ENCODE measurements at places on chromosomes 4 and X.

DNA sequence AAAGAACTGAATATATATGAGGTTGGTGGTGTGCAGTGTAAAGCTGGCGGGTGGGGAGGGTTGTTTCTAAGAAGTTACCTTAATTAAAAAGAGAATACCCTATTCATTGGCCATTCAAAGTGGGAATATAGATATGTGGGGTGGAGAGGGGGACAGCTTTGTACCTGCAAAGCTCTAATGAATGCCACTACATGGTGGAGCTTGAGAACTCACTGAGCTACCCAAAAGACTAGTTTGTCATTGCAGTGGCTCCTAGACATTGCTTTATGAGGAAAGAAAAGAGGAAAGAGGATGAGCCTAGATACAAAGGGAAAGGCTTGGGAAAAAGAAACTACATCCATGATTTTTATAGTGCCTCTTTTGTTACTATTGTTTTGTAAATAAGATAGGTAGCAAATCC lies 209.9 kb upstream of the SPRY1 start:
- no peak for DNase-seq

DNA sequence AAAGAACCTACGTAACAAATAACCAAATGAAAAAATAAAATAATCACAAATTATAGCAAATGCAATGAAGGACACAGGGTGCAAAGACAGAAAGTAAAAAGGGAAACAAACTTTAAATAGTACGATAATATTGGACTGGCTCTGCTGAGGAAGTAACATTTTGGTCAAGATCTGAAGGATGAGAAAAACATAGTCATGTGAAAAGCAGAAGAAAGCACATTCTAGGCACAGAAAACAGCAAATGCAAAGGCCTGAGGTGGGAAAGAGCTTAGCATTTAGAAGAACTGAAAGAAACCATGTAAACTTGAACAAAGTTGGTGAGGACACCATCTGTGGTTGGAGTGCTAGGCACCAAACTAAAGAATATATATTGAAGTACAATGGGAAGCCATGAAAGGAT lies 111.2 kb downstream of the PPP3CA start:
- DNase-seq, result no peak

- DNase-seq, result no peak
Observed at GRCh38 chr4:154314248-154314647, 177.4 kb downstream of the DCHS2 start.

GRCh38 chr4:3471886-3472285 lies 8.8 kb downstream of the DOK7 start:
- DNase-seq, result no peak

DNA sequence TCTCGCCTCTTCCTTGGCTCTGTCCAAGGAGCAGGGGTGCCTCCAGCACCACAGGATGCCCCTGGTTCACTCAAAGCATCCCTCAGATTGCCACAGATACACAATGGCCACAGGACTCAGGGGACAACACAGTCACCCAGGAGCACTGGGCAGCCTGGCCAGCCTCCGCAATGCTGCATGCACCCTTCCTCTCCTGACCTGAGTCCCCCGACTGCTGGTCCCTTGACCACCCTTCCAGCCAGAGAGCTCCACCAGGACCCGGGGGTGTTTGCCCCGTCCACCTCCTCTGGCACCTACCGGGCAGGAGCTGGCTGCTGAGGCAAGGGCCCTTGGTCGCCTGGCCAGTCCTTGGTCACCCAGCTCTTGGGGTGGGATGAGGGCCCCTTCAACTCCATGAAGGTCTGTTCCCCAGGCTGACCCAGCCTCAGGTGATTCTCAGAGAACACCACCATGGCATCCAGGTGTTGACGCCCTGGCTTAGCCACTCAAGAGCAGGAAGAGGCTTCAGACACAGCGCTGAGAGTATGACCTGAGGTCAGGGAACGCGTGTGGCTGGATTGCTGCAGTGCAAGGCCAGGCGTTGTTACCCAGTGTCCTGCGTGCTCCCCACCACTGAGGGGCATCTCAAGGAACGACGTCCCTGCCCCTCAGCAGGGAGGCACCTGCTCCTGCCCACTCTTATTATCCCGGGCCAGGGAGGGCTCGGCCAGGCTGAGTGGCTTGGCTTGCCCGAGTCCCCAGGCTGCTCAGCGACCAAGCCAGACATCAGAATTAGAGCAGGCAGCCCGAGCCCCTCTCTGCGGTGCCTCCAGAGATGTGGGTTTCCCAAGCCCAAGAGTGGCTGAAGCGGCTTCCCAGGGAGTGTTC lies 10.2 kb downstream of the ADRA2C start:
- DNase-seq, result no peak

DNA sequence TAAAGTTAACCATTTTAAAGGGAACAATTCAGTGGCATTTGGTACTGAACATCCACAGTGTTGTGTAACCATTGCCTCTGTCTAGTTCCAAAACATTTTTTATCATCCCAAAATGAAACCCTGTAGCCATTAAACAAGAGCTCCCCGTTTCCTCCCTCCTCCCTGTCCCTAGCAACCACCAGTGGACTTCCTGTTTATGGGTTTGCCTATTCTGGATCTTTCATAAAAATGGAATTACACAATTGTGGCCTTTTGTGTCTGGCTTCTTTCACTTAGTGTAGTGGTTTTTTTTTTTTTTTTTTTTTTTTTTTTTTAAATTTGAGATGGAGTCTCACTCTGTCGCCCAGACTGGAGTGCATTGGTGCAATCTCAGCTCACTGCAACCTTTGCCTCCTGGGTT lies 11.6 kb downstream of the RBMX2 start:
- no peak for DNase-seq

GRCh38 chrX:129586446-129586845 lies 46.4 kb downstream of the OCRL start:
- no peak for DNase-seq

DNA sequence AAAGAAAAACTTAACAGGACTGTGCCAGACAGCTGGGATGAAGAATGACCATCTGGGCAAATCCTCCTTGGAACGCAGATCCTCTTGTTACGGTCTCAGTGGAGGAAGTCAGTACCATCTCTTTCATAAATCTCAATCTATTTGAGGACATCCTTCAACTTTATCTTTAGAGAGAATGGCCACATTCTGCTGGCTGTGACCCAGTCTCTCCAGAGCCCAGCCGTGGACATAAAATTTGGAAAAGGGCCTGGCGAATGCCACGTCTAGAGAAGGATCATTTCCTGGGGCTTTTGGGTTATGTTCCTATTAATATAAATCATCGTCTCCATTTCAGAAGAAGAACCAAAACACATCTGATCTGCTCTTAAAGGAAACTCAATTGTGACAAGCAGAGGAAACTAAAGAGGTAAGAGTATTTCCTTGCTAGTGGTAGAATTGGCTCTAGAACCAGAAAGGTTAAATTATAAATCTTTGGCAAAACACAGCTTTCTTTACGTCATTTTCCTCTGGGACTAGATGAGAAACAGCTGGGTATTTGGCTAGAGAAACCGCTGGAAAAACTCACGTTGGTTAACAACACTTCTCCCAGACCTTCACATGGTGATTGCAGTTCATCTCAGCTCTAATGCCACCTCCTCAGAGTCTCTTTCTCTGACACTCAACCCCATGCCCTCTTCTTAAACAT lies 164.7 kb downstream of the CHIC2 start:
- DNase-seq, result no peak

DNA sequence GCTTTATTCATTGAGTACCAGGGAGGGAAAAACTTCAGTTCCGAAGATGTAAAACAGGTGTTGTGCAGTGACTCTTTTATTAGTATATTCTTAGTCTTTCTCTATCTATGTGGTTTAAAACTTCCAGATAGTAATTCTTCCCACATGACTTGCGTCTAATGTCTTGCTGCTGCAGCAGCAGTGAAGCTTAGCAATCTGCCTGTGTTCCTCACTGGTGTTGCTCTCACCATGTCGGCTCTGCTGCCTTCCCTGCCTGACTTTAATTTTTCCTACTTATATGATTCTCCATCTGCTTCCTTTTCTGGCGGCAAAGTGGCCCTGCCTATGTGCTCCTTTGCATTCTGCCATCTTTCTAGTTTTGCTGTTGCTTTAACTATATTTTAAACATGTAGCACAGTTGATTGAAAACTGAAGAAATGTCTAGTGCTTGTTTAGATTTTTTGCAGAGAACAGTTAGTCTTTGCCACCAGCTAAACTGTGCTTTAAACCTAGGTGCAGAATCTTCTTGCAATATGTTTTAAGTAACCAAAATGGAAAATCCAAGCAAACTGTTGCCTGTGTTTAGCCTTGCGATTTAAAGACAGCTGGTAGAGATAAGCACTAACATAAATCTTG lies 1934.2 kb upstream of the IGFBP7 start:
- no peak for DNase-seq

DNA sequence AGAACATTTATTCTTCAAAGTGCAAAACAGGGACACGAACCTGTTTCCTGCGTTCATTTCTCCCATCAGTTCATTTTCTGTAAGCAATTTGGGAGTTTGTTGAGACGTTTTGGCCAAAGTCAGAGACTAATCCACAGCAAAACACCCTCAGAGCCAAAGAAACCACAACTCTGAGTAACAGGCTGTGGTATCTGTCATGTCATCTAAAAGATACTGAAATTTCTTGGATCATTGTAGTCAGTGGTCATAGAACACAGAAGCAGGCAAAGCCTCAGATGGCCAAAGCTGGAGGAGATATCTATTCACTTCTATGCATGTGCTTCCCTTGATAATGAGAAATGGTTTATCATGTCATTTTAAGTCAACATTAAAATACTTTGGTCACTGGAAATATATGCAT lies 485.6 kb upstream of the GALNT7 start:
- no peak for DNase-seq

- no peak for DNase-seq
Observed at GRCh38 chr4:137203601-137204000, 328.7 kb downstream of the PCDH18 start.

GRCh38 chrX:2272337-2272736 lies 228.4 kb downstream of the DHRSX start:
- no peak for DNase-seq

DNA sequence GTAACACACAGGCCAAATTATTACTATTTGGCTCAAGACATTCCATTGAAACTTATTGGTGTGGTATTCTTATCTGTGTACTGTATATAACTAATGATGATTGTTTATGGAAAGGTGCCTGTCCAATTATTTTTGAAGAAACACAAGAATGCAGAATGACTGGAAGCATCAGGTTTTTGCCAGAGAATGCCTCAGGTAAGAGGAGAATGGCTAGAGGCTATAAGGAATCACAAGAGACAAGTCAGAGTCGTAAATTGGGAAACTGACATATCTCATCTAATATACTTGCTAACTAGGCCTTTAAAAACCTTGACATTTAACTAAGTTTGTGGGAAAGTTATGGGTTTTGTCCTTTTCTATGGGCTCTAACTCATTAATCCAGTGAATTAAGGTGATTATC lies 69.3 kb upstream of the TTC29 start:
- no peak for DNase-seq

DNA sequence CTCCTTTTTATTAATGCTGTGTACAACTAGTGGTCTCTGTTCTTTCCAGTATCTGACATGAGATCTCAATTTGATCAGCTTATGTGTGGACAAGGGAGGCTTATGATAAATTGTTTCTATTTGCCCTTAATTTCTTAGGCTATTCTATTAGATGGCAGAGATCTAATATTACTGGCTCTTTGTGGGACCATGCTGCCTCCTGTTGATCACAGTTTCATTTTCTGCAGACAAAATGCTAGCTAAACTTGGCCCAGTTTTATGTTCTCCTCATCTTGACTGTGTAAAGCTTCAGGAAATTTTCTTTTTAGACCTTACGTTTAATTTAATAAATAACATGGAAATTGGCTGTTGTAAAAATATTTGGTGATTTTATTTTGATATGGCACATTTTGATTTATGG lies 627.1 kb upstream of the AADAT start:
- no peak for DNase-seq

DNA sequence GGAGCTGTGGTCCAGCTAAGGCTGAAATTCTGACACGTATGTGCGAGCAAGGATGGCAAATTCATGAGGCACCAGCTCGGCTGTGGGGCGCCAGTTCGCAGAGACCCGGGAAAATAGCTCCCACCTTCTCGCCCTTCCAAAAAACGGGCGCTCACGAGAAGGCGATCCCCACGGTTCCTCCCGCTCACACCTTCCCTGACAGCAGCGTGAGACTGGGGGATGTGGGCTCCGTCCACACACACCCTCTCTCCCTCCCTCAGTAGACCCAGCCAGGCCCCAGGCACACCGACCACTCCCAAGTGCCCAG lies 584 bp downstream of the GPC3 start:
- DNase-seq, result no peak

GRCh38 chrX:110043506-110043905 lies 40.6 kb downstream of the TMEM164 start:
- no peak for DNase-seq

- peak; percentile 5 for DNase-seq
Observed at GRCh38 chrX:31423609-31424189, 351.9 kb upstream of the FTHL17 start.

GRCh38 chr4:147741190-147741788 lies 9.4 kb downstream of the ARHGAP10 start:
- DNase-seq, result no peak

GRCh38 chr4:110020139-110020538 lies 107.5 kb downstream of the EGF start:
- DNase-seq, result no peak

DNA sequence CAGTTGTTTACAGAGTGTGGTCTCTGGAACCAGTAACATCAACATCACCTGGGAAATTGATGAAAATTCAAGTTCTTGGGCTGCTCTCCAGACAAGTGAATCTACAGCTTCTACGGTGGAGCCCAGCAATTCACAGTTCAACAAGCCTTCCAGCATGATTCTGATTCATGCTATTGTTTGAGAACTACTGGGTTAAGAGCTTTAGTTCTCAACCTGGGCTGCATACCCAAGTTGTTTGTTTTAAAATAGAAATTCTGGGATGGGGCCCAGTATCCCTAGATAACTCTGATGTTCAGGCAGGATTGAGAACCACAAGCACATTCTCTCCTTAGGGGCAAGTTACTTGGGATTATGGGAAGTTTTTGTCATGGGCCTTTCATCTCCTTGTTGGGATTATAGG lies 37.9 kb upstream of the PGK1 start:
- DNase-seq, result no peak

GRCh38 chrX:107025545-107025944 lies 25.5 kb upstream of the MORC4 start:
- no peak for DNase-seq

- DNase-seq, result no peak
Observed at GRCh38 chr4:2096073-2096609, 37.0 kb downstream of the NAT8L start.

DNA sequence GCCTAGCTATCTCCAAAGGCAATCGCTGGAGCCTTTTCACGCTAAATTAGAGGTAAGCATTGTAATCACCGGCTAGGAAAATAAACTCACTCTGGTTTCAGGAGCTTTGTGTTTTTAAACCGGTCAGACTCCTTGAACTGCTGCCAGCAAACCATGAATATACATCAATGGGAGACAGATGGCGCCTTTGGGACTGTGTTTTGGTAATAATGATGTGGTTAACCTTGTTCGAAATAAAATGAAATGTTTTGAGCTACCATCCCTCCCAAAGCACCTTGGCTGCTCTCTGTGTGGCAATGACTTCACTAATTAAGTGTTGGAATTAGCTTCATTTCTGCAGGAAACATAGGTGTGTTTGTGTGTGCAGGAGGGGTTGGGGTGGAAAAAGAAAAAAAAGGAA lies 65.3 kb downstream of the CLNK start:
- DNase-seq, result no peak

- no peak for DNase-seq
Observed at GRCh38 chrX:34521563-34521962, 135.5 kb downstream of the TMEM47 start.

GRCh38 chrX:24260842-24261550 lies 52.9 kb downstream of the SUPT20HL2 start:
- peak; percentile 41 for DNase-seq
